ENCODE measurements at places on chromosomes 11 and 22.

DNA sequence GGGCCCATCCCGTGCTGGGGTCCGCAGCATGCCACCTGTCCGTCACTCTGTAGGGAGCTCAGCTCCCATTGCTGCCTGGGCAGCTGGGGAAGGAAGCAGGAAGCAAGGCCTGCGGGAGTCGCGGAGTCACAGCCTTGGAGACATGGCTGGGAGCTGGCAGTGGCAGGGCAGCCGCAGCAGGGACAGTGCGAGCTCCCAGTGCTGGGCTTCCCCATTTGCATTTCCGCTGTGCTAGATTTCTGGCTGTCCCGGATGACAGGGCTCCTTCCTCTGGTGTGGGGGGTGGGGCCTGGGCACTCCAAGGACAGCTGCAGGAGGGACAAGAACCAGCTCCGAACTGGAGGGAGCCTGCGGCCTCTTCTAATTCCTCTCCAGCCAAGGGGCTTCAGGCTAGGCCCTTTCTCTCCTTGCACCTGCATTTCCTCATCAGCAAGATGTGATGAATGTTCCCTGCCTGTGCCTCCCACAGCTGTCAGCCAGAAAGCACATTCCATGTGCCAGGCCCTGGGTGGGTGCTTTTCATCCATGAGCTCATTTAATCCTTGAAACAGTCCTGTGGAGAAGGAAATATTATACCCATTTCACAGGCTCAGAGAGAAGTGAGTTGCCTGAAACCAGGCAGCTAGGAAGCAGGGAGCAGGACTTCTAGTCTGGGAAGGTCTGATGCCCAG is 48.0 kb downstream of the MYO7A start:
- no peak for DNase-seq

- DNase-seq, result peak; percentile 28
Observed at GRCh38 chr11:124799348-124800225, 619 bp downstream of the MSANTD2 start.

DNA sequence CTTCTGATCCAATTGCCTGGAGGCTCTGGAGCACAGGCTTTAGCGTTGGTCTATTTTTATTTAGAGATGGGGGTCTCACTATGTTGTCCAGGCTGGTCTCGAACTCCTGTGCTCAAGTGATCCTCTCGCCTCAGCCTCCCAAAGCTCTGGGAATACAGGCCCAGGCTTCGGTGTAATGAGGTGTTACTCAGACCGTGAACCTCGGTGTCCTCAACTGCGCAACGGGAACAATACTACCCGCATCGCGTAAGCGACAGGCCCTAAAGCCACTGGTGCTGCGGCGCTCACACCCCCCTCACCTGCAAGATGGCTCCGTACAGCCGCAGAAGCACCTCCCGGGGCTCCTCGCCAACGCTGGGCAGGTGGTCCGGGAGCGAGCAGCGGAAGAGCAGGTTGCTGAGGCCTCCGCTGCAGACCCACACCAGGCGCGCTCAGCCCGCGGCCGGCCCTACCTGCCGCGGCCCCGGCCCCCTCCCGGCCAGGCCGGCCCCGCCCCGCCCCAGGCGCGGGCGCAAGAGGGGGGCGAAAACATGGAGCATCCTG is 628 bp downstream of the CHKB start:
- no peak for DNase-seq

GRCh38 chr22:40979198-40979597 is 28.0 kb downstream of the RBX1 start:
- DNase-seq, result no peak

- DNase-seq, result peak; percentile 45
Observed at GRCh38 chr11:126640186-126640585, 284.7 kb downstream of the ST3GAL4 start.

DNA sequence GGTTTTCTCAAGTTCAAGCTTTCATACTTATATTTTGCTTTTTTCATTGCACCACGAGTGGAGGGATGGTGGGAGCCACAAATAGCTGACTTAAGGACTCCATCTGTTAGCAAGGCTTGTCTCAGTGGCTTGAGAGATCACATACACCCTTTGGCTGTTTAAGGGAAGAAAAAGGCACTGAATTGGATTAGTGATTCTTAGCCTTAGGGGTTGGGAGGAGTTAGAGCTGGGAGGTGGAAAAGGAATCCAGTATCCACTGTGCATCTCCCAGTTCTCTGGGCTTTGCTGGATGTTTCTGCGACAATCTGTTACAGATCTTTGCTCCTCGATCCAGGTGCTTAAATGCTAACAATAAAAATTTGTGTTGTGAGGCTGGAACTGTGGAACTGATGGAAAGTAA is 593.6 kb downstream of the CNTN5 start:
- DNase-seq, result no peak

DNA sequence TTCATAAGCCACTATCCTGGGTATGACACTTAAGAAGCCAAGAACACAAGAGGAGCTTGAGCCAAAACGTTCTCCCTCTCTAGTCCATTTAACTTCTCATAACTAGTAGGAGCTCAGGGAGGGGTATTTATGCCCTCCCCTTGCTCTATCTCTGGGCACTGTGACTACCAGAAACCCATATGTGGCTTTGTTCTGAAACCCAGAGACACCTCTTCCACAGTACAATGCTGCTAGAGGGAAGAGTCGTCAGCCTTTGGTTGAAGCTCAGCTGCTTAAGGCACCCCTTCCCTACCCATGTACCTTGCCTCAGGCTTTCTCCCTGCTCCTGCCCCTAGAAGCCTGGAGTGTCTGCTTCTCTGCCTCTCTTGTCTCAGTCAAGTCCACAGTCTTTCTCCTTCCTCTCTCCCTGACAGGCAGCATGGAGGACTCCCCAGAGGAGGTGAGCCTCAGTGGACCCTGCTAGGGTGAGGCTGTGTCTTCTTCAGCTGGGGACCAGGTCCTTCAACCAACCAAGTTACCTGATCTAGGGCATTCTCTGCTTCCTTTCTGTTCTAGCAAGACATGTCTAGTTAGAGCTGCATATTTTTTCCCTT is 23.1 kb upstream of the USP47 start:
- DNase-seq, result no peak

GRCh38 chr22:41564563-41564962 is 3.8 kb downstream of the CSDC2 start:
- no peak for DNase-seq

GRCh38 chr11:79762279-79762921 is 321.6 kb upstream of the TENM4 start:
- no peak for DNase-seq

DNA sequence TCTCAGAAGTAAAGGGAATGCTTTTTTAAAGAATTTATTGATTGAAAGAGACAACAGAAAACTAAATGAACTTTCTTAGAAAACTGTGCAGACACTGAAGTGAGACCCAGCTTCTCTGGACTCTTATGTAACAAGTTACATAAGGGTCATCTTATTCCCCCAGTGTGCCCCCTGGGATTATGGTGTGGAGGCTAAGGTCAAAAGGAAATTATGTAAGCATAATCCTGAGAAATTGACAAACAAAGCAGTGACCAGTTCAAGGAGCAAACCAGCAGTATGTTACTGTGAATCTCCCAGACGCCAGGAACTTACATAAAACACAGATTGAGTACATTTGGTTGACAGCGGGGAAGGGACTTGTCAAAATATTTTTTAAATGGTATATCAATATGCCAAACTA is 78.6 kb downstream of the SLC1A2 start:
- no peak for DNase-seq

- no peak for DNase-seq
Observed at GRCh38 chr22:38935023-38935422, 22.4 kb upstream of the APOBEC3A start.

DNA sequence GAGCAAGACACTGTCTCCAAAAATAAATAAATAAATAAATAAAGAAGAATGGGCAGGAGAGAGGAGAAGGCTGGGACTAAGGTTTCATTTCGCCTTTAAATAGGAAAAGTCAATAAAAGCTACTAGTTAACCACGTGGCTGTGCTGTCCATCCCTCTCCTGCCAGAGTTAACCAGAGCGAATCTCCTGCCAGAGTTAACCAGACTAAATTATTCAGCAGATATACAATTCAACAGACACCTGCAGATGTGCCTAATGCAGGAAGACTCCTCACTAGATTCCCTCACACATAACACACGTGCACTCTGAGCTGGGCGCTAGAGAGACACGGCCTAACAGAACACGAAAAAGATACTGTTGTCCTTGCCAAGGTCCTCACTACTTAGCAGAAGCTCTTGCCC is 156.1 kb downstream of the IGLL1 start:
- DNase-seq, result no peak

GRCh38 chr11:111815489-111815888 is 49.3 kb upstream of the PPP2R1B start:
- DNase-seq, result no peak

DNA sequence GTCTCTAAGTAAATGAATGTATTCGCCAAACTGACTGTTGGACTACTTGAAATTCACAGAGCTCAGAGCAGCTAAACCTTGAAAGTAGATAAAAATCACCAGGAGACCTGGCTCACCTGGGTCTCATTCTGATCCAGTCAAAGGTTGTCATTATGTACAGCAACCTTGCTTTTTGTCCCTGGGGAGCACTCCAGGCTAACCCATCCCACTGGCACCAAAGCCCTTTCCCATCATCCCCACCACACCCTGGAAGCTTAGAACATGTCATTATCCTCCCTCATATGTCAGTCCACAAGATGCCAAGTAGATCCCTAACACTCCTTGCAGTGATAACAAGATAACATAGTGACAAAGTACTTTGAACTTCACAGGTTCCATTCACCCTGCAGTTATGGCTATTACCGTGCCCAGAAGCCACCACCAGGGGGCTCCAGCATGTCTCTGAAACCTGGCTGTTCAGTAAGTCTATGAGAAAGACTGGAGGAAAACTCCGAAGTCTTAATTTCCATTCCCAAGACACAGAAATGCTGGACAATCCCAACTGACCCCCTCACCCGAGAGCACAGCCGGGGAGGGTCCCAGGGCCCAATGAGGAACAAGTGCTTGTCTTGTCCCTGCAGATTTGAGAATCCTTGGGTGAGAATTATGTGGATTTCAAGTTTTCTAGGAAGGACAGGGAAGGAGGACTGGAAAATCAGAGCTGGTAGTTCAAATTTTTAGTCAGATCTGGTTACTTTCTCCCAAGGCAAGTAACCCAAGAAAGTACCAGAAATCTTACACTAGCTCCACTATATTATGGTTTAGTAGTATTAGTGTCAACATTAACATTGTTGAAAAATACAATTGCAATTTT is 43.0 kb upstream of the USP47 start:
- peak; percentile 32 for DNase-seq

- DNase-seq, result no peak
Observed at GRCh38 chr11:71304045-71304444, 51.7 kb upstream of the SHANK2 start.

- DNase-seq, result peak; percentile 87
Observed at GRCh38 chr22:37604875-37605274, 3.8 kb upstream of the GGA1 start.

- DNase-seq, result no peak
Observed at GRCh38 chr11:100003985-100004384, 683.1 kb upstream of the ARHGAP42 start.

DNA sequence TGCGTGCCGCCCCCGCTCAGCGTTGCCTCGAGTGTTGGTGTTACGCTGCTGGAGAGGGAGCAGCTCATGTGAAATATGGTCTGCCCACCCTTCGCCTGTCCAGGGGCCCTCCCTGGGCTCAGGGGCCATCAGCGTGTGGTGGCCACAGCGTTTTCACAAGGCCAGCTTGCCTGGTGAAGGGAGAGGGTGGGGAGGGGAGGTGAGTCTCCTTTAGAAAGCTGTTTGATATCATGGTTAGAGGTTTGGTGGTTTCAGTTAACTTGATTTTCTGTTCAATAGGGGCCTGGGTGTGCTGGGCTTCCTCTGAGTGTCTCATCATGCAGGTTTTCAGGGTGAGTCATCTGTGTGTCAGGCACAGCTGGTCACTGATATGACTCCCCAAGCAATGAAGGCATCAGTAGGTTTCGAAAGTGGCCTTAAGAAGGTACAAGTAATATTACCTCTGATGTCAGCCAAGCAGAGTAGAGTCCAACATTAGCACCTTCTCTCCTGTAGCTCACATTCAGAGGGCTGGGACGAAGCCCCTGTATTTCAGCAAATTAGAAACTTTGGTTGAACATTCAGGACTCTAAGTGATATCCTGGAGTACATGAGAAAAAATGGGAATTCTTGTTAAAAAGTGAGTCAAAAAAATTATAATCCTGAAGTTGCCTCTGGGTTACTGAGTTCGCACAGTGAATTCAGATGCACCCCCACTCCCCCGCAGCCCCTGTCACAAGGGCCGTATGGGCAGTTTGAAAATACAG is 172.5 kb downstream of the TBC1D22A start:
- no peak for DNase-seq

GRCh38 chr11:67301951-67302516 is 1.3 kb upstream of the SSH3 start:
- no peak for DNase-seq

- DNase-seq, result no peak
Observed at GRCh38 chr11:120554766-120555432, 43.4 kb downstream of the GRIK4 start.

DNA sequence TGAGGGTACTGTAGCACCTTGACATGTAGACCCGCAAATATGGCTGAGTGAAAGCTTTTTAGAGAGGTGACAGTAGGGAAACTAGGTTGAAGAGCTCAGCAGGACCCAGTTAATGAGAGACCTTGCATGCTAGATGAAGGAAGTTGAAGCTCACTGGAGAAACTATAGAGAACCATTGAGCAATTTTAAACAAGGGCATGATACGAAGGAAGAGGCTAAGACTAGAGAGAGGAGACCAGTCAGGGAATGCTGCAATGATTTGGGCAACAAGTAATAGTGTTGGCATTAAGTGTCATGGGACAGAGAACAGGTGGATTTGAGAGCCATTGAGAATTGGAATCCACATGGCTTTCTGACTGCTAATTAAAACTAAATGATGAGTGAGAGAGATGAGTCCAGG is 4.1 kb downstream of the OLFML1 start:
- no peak for DNase-seq

DNA sequence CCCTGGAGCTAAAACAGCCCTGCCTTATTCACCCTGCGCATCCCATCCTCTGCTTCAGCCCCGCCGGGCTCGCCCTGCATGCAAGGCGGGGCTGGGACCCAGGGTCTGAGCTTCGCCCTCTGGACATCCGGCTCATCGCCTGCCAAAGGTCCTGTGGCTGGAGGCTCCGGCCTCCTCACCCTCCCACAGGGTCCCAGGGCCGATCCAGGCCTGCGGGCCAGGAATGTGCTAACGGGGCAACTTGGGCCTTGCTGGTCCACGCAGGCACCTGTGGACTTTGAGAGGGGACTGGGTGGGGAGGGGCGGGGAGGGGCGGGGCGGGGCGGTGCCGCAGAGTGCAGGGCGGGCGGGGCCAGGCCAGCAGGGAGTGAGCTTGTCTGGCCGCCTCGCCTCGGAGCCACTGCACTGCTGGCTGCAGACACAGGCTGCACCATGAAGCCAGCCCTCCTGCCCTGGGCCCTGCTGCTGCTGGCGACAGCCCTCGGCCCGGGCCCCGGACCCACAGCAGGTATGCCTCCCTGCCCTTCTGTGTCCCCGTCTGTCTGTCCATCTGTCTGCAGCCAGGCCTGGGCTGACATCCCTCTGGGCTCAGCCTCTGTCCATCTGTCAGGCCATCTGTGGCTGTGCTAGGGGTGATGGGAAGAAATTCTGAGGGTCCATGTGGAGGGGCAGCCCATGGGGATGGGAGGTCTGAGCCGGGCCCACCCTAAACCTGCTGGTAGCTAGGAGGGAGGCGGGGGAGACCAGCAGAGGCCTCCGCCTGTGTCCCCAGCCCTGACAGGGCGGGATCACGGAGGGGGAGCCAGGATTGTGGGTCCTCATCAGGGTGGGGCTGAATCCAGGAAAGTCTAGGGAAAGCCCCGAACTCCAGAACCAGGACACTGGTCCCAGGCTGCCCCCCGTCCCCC is at the start of gene SUSD2:
TSS of gene SUSD2 (plus strand) at position 400 of the 908 bp plus-strand sequence. CDS start at position 433, 33 bp downstream.
- DNase-seq, result no peak
